Fibroblast of skin of right biceps (primary cell): ENCODE measurements at places on chromosomes 16 and 17.

DNA sequence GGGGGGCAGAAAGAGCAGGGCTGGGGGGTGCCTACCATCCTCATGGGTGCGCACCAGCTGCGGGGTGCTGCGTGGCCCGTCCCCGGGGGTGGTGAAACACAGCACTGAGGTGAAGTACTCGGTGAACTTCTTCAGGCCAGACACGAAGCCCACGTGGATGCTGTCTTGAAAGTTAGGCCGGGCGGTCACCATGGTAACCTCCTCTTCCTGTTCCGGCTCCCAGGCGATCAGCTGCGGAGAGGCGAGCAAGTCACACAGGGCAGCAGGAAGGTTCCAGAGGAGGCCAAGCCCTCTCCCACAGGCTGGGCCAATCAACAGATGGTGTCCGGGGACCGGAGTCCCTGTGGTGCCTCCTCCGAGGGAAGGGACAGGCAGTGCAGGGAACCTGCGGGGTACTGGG, 90.1 kb upstream of the CDC42EP4 start:
- DNase-seq: peak; percentile 25

DNA sequence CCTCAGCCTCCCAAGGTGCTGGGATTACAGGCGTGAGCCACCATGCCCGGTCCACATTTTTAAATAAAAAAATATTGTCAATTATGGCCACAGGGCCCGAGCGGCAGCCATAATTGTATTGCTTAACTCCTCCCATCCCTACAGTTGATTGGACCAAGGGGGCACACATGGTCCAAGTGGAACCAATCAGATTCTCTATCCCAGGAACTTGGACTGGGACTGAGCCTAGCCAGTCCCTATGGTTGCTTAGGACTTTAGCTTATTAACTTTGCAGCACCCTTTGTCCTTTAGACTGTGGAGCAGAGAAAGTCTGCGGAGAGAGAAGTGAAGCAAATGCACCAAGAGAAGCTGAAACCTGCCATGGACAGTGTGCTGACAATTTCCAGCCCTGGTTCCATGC, 5.5 kb upstream of the RDM1 start:
- no peak for DNase-seq

- DNase-seq: no peak
These were observed 496.0 kb downstream of the MAF start for GRCh38 chr16:79104567-79104966.

DNA sequence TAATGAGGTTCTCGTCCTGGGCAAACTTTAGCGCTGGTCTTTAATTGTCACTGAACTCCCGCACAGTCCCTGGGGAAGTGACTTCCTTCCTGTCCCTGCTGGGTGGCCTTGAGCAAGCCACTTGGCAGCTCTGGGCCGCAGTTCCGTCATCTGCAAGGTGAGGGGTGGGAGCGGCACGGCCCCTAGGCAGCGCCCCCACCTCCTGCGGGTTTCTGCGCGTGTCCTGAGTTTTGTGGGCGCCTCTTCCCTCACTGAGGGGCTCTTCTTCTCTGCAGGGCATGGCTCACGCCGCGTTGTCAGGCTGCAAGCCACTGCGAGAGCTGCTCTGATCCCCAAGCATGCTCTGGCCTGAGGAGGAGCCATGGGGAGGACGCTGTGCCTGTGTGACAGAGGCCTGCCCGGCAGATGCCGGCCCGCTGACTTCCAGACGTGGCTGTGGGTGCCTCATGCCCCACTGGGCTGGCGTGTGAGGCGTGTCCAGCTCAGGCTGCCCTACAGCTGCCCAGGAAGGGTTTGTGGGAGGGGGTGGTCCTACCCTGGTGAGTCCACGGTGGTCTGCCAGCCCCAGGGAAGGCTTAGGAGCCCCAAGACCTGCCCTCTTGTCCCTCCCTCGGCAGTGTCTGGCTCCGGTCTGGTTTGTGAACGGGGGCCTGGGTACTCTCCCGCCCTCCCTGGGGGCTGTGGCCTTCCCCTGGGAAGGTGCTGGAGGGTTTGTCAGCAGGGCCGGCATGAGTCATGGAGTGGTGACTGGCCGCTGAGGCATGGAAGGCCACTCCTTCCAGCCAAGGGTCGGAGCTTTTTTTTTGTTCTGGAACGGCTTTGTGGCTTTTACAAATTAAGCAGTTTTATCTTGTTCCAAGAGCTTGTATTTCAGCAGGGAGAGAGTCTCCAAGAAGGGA, 182.0 kb downstream of the SEC14L1 start:
- peak; percentile 99 for DNase-seq

GRCh38 chr16:74667255-74667700, 601 bp upstream of the RFWD3 start:
- DNase-seq: peak; percentile 40

GRCh38 chr16:57534881-57535658, 1.3 kb downstream of the CCDC102A start:
- no peak for DNase-seq

- no peak for DNase-seq
These were observed 87.5 kb downstream of the RPTOR start for GRCh38 chr17:80632046-80632581.

DNA sequence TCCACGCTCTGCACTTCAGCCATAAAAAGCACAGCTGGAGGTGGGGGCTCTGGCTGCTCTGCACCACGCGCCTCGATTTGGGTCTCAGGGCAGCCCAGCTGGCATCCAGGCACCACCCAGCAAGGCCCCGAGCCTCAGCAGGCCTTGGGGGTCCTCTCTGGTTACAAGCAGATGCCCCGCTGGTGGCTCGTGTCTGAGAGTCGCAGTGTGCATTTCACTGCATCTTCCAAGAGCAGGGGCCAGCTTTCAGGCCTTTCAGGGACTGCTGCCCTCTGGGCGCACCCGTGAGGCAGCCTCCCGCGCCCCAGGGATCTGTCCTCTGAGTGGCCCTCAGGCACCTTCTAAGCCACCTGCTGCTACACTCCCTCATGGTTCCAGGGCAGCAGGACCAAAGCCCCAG, 25.5 kb downstream of the NDUFAF8 start:
- no peak for DNase-seq

- peak; percentile 56 for DNase-seq
These were observed 347.2 kb downstream of the SOX9 start for GRCh38 chr17:72467841-72468653.

DNA sequence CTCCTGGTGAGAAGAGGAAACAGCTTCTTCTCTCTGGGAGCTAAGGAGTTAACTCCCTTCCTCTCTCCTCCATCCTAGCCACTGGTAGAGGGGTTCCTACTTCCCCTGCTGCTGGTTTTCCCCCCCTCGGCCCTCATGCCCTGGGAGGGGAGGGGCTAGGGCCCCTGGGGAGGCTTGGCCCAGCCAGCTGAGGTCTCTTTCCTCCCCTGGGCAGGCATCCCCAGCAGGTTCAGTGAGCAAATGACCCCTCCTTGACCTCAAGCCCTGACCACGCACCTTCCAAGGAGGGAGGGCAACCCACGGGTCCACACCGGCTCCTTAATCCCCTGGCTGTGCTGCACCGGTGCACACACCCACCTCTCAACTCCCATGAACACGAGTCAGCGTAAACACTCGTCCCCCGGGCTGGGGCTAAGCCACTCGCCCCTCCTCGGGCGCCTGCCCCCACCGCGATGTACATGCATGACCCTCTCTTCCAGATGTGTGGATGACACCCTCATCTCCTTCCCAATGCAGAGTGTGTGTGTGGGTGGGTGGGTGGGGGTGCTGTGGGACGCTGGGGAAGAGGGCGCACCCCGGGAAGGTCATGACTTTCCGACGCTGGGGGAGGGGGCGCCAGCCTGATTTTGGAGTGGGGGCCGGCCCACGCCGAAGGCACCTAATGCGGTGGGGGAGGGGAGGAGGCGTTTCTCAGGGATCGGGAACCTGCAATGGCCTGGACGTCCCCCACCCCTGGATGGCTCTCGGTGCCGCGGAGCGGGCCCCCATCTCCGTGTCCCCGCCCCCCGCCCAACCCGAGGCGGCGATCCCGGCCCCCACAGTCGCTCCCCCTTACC, 33.7 kb downstream of the SRCIN1 start:
- DNase-seq: no peak

GRCh38 chr17:32519228-32520103, 32.7 kb downstream of the CDK5R1 start:
- peak; percentile 54 for DNase-seq

DNA sequence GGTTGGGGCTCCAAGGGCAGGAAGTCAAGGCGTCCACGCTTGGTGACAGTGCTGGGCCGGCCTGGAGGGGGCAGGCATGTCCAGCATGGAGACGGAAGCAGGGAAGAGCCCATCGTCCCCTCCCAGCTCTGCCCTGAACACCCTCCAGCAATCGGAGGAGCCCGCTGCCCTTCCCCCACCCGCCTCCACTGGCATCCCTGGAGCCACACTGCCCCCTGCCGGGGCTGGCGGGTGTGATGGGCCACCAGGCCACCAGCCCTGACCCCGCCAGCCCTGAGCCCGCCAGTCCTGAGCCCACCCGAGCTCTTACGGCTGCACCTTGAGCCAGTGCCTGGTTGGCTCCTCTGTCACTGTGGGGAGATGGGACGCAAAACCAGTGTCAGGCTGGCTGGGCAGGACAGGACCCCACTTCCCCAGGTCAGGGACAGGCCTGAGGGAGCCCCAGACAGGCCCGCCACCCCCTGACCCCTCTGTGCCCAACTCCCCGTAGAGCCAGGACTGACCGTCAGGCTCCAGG, 4.1 kb upstream of the CDH15 start:
- DNase-seq: peak; percentile 66

GRCh38 chr17:66494023-66494803, 191.8 kb downstream of the PRKCA start:
- peak; percentile 94 for DNase-seq

GRCh38 chr17:7258731-7259554, 3.3 kb downstream of the CLDN7 start:
- no peak for DNase-seq

DNA sequence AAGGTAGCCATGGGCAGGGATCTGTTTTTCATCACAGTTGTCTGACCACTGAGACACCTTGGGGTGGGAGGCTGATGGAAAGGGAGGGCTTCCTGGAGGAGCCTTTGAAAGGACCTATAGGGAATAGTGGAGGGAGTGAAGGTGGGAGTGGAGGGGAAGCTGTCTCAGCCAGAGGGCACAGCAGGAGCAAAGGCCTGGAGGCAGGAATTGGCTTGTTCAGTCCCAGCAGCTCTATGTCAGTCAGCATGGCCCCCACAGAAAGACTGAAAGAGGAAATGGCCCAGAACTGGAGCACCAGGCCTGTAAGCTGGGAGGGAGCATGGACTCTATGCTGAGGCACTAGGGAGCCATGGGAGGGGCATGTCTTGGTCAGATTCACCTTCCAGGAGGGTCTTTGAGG, 12.8 kb upstream of the CBFB start:
- no peak for DNase-seq

GRCh38 chr16:11151156-11151884, 104.7 kb downstream of the SOCS1 start:
- no peak for DNase-seq

GRCh38 chr16:90008708-90009145, 10.5 kb downstream of the DBNDD1 start:
- no peak for DNase-seq

GRCh38 chr16:68082629-68083238, 2.4 kb upstream of the NFATC3 start:
- no peak for DNase-seq

- no peak for DNase-seq
These were observed 87.6 kb upstream of the CIBAR2 start for GRCh38 chr16:85199880-85200279.

DNA sequence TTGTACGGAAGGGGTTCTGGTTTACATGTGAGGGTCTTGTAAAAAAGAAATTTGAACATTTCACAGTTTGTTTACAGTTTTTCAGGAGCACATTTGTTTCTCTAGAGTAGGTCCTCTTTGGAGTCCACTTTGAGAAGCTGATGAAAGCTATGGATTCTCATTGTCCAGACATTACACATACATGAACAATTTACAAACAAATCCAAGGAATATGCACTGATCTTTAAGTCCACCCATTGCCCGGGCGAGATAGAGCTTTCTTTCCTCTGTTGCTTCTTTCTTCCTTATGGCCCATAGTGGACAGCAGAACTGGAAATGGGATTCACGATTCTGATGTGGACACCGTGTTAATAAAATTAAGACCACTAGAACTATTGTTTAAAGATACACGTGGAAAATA, 1.9 kb downstream of the DCAF7 start:
- no peak for DNase-seq

DNA sequence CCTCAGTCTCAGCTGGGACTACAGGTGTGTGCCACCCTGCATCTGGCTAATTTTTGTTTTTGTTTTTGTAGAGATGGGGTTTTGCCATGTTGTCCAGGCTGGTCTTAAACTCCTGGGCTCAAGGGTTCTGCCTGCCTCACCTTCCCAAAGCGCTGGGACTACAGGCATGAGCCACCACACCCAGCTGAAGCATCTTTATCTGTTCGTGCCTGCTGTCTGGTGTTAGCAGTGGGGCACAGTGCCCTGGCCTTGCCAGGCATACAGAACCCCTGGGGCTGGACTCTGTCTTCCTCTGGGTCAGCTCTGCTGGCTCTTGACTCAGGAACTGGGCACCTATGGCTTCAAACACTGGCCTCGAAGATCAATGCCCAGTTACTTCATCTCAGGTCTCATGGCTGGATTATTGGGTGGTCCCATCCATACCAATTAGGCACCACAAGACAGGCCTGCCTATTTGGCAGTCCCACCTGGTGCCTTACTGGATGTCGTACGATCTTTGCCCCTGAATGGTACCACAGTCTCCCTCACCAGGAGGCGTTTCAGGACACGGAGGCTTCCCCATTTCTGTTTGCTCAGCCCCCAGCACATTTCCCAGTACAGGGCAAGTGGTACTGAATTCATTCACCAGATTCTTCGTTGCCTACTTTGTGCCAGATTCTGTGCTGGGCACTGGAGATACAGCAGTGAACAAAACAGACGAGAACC, 99.3 kb downstream of the RAB11FIP4 start:
- DNase-seq: no peak

- DNase-seq: no peak
These were observed 22.9 kb downstream of the VMP1 start for GRCh38 chr17:59730268-59730834.

DNA sequence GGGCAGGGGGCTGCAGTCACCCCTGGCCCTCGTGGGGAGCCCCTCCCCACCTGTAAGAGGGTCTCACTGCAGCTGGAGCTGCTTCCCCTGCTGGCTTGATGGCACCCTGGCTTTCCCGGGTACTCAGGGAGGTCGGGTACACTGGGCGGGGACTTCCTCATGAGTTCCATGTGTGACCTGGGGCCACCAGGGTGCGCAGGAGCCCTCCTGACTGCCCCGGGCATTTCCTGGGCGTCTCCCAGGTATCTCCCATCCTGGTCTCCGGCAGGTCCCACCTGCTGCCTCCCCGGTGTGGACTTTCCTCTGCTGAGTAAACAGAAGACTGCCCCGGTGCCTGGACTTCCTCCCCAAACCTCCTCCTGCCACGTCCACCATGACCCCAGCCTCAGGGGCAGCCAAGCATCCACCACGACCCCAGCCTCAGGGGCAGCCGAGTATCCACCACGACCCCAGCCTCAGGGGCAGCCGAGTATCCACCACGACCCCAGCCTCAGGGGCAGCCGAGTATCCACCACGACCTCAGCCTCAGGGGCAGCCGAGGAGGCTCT, 40.9 kb downstream of the CBFA2T3 start:
- DNase-seq: no peak

DNA sequence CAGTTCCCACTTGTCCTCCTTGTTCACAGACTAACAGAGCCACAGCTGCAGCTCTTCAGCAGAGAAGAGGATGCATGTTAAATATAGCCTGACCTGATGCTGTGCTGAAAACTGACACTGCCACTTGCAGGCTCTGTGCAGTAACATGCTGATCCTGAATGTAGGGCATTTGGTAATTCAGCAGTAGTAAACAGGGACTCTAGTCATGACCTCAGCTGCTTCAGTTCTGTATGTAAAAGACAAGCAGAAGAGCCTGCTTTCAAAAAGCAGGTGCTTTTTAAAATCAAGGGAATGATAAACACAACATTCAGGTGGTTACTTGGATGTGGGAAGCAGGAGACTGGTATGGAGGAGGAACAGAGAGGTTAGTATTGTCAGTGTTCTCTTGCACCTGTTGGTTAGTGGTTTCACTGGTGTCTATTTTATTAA, 33.8 kb downstream of the ESRP2 start:
- no peak for DNase-seq
